ENCODE measurements at places on chromosomes 5 and 9. TPM values are rescaled to one million over a fixed set of nuclear protein-coding genes. Genes with fewer than 3 reads are reported as not detected.

Gene SLC34A3
- under 0.01 TPM for total RNA-seq

Gene PCDHGA11
- total RNA-seq = 11.0 TPM

Gene LCN1
- total RNA-seq = not detected

Gene TCOF1
- 23.7 TPM for total RNA-seq

Gene PCDHGA4
- total RNA-seq = 7.3 TPM

Gene SLC4A9
- not detected for total RNA-seq

Gene KLF4
- total RNA-seq = 3.5 TPM

Gene SLC34A1
- total RNA-seq = not detected

Gene FAM219A
- 9.9 TPM for total RNA-seq

Data from fibroblast of villous mesenchyme (primary cell).